ENCODE measurements at places on chromosomes 12 and 14. TPM values are rescaled to one million over a fixed set of nuclear protein-coding genes. Genes with fewer than 3 reads are reported as not detected.

- peaks cover 2% of the 10 kb centered on the region for H3K36me3 ChIP-seq
- H3K4me1 ChIP-seq, result no peaks in the 10 kb centered on the region
- H3K4me3 ChIP-seq, result no peak overlapping the region
- DNase-seq, result no peak
- no peaks in the 10 kb centered on the region for H3K27me3 ChIP-seq
Measured at GRCh38 chr12:19694627-19695026, 255.3 kb downstream of the AEBP2 start.

- DNase-seq, result no peak
- no peaks in the 10 kb centered on the region for H3K27me3 ChIP-seq
- no peak overlapping the region for H3K27ac ChIP-seq
Measured at GRCh38 chr12:107145397-107145796, 52.0 kb upstream of the CRY1 start.

- no peaks in the 10 kb centered on the region for H3K36me3 ChIP-seq
- H3K27ac ChIP-seq, result no peak overlapping the region
- peaks cover 19% of the 10 kb centered on the region for H3K4me1 ChIP-seq
- no peak overlapping the region for H3K4me3 ChIP-seq
- DNase-seq, result no peak
Measured at GRCh38 chr14:98931911-98932310, 340.1 kb downstream of the BCL11B start.

The SLC24A4 gene
- total RNA-seq, result 0.26 TPM

- no peak for DNase-seq
- H3K27ac ChIP-seq, result no peak overlapping the region
- no peaks in the 10 kb centered on the region for H3K36me3 ChIP-seq
- H3K4me3 ChIP-seq, result no peak overlapping the region
- no peaks in the 10 kb centered on the region for H3K4me1 ChIP-seq
Measured at GRCh38 chr12:108060903-108061302, 68.2 kb upstream of the WSCD2 start.

DNA sequence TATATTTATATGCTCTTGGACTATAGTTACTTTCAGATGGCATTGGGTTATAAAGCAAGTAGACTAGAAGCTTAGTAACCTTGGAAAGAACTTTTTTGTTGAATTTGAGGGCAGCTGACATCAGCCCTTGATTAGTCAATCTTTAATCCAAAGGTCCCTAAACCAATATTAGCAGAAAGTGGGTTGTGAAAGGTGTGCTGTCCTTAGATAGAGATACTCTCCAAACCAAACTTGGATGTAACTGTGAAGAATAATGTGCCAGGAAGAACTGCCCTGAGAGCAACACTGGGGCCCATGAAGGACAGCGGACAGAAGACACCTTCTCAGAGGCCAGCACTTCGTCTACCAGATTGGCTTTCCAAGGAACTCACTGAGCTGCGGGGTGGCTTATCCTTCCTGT, 10.6 kb downstream of the CD163 start:
- H3K4me1 ChIP-seq, result no peaks in the 10 kb centered on the region
- H3K27ac ChIP-seq, result no peak overlapping the region
- H3K36me3 ChIP-seq, result no peaks in the 10 kb centered on the region
- H3K4me3 ChIP-seq, result no peak overlapping the region
- no peak for DNase-seq
- H3K27me3 ChIP-seq, result peaks cover 30% of the 10 kb centered on the region

DNA sequence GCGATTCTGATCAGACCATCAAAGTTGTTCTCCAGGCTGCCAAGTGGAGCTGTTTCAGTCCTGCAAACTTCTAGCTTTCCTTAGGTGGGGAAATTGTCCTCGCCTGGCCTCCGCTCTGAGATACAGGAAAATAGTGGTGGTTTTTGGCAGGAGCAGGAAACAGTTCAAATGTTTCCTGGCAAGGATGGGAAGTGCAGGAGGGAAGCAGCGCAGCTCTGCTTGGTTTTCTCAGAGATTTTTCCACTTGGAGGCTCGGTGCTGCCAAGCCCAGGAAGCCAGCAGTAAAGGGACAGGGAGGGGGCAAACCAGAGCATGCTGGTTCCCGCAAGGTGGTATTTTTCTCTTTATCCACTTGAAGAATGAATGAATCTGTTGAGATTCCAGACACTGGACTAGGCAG, 17.0 kb downstream of the TMEM63C start:
- H3K36me3 ChIP-seq, result no peaks in the 10 kb centered on the region
- no peak overlapping the region for H3K27ac ChIP-seq
- no peak for DNase-seq
- no peak overlapping the region for H3K4me3 ChIP-seq
- H3K4me1 ChIP-seq, result no peaks in the 10 kb centered on the region

The KRT74 gene
- total RNA-seq, result not detected

The TRIM9 gene
- total RNA-seq, result 19.7 TPM

The HOXC10 gene
- 1.8 TPM for total RNA-seq

DNA sequence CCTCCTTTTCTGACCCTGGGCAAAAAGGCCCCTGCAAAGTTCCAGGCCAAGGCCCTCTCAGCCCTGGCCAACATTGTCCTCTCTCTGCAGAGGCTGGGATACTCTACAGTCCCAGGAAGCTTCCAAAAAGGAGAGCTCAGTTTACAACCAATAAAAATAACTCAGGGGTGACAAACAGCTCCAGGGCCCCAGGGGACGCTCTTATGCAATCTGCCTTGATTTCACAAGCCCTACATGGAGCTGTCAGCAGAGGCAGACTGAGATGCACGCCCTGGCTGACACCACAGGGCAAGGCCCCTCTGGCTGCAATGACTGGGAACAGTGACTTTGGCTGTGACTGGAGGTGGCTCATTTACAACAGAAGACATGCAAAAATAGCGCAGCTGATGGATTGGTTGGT, 129.0 kb upstream of the MED13L start:
- peaks cover 22% of the 10 kb centered on the region for H3K4me1 ChIP-seq
- no peaks in the 10 kb centered on the region for H3K27me3 ChIP-seq
- H3K4me3 ChIP-seq, result no peak overlapping the region
- DNase-seq, result no peak
